ENCODE measurements at places on chromosomes 7 and 10.
A peak's percentile ranks its signal among the peaks of the same experiment; 100 is the strongest.

- no peak for DNase-seq
These were observed 234.4 kb upstream of the IMMP2L start for GRCh38 chr7:111796671-111797070.

GRCh38 chr10:112092519-112092918 is 91.0 kb downstream of the GPAM start:
- DNase-seq: no peak

- DNase-seq: no peak
These were observed 222.2 kb downstream of the POU6F2 start for GRCh38 chr7:39199951-39200350.

- no peak for DNase-seq
These were observed 41.7 kb downstream of the RGS10 start for GRCh38 chr10:119500821-119501220.

- DNase-seq: no peak
These were observed 3.9 kb upstream of the SGPL1 start for GRCh38 chr10:70811881-70812280.

GRCh38 chr7:46568420-46569132 is 647.5 kb upstream of the IGFBP3 start:
- no peak for DNase-seq

- DNase-seq: no peak
These were observed 66.6 kb downstream of the ALOX5 start for GRCh38 chr10:45440511-45441062.

DNA sequence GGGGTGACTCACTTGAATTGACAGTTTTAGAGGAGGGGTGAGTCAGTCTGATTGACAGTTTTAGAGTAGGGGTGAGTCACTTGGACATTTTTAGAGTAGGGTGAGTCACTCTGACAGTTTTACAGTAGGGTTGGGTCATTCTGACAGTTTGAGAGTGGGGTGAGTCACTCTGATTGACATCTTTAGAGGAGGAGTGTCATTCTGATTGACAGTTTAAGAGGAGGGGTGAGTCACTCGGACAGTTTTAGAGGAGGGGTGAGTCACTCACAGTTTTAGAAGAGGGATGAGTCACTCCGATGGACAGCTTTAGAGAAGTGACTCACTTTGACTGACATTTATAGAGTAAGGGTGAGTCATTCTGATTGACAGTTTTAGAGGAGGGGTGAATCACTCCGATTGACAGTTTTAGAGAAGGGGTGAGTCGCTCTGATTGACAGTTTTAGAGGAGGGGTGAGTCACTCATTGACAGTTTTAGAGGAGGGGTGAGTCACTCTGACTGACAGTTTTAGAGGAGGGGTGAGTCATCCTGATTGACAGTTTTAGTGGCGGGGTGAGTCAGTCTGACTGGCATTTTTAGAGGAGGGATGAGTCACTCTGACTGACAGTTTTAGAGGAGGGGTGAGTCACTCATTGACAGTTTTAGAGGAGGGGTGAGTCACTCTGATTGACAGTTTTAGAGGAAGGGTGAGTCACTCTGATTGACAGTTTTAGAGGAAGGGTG is 595.9 kb downstream of the DNAJB6 start:
- no peak for DNase-seq

- no peak for DNase-seq
These were observed 4.5 kb downstream of the ZNF783 start for GRCh38 chr7:149266451-149266850.

DNA sequence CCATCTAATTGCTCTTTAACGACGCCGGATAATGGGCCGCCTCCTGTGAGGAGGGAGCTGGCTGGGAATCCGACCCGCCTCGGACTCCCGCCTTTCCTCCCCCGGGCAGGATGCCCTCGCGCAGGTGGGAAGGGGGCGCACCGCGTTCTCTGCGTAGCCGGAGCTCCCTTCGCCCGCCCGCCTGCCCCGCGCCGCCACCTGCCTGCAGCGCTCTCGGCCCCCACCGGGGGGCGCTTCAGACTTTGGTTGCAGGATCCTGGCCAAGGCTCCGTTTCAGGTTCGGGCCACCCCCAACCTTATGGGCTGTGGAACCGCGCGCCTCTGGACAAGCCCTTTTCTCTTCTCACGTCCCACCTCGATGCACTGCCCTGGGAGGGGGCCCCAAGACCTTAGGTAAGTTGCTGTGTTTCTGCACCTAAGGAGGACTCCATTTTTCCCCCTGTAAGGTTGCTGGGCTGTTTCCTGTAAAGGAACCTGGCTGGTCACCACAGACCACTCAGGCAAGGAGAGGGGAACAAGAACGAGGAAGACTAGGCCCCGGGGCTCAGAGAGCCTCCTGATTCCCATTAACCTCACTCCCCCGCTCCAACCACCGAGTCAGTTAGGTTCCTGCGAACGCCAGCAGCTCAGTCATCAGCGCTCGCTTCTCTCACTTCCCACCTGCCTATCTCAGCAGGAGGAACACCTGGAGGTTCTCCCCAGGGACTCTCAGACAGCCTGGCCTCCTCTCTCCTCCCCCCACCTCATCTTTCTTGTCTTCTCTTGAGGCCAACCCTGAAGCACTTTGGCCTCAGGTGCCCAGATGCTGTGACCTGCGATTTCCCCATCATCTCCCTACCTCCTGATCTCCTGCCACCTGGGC is 11.3 kb upstream of the KAZALD1 start:
- peak; percentile 78 for DNase-seq

DNA sequence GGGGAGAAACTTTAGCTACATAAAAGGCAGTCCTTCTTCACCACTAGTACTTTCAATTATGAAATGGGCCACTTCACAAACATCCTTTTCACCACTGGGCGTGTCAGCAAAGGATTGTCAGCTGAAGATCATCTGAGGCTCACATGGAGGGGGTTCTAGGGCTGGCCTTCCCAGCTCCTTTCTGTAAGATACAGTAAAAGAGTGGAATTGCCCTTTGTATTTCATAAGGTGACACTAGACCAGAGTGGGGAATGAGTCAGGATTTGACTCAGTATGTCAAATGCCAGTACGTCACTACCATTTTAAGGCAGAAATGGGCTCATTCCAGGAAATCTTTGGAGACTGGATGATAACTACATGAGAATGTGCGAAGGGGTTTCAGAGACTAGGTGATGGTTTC is 21.2 kb upstream of the BLOC1S2 start:
- no peak for DNase-seq

- DNase-seq: no peak
These were observed 216.6 kb downstream of the ZMYND11 start for GRCh38 chr10:351770-352334.

GRCh38 chr7:120743128-120743527 is 114.8 kb downstream of the TSPAN12 start:
- no peak for DNase-seq

- DNase-seq: no peak
These were observed 95.2 kb downstream of the PHTF2 start for GRCh38 chr7:77893813-77894212.

DNA sequence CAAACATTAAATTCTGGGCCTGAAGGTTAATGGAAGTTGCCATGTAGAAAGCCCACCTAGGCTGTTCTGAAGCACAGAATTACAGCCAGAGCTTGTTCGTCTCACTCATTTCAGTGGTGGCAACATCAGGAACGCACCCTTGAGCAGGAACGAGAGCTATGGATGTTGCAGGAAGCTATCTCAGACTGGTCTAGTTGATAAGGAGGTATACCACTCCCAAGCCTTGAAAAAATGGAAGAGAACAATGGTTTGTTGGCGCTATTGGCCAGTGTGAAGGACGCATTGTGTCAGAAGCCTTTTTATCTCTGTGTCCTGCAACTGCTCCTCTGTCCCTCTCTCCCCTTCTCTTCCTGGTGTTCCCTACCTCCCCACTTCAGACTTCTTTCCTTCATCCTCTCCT is 60.9 kb upstream of the RAPGEF5 start:
- DNase-seq: no peak

Data from GM12891 (cell line).